Renal cortex interstitium (tissue), 15 donors: ENCODE measurements at places on chromosomes 7 and 10.
A peak's percentile ranks its signal among the peaks of the same experiment; 100 is the strongest.

GRCh38 chr10:96494694-96495093, 19.0 kb downstream of the TLL2 start:
- no peak for DNase-seq

DNA sequence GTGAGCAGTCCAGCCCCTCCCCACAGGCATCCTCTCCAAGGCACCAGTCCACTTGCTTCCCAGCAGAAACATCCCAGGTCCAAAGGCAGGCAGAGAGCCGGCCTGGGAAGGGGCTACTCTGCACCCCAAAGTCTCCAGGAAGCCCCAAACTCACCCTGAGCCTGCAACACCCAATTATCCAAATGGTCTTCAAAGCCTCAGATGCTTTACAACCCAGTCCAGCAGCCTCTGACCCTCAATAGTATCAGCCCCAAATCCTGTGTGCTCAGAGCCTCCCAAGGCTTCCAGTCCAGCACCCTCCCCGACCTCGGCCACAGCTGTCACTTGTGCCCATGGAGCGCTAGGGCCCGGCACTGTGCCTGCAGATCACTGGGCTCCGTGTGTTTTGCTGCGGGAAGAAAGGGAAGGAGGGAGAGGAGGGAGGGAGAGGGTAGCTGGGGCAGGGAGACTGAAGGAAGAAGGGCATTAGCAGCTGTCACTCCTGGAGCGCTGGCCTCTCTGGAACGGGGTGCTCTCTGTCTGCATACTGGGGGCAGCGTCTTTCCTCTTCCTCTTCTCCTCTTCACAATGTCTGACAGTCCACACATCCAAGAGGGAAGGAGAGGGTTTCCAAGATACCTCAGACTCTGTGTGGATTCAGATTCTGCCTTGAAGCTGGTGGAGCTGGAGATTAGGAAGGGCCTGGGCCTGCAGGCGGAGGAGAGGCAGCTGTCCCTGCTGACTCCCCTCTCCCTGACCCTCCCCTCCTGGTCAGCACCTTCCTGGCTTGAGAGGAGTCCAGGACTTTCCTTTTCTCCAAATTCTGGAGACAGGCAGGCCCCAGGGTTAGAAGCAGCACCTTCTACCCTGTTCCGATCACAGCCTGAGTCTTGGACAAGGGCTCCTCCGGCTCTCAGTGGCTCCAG, 13.2 kb downstream of the CALML5 start:
- DNase-seq: no peak

- DNase-seq: no peak
These were observed 73.3 kb downstream of the FAM53B start for GRCh38 chr10:124670849-124671248.

- peak; percentile 76 for DNase-seq
These were observed 604.1 kb downstream of the GALNT17 start for GRCh38 chr7:71735961-71736556.

- no peak for DNase-seq
These were observed 72.1 kb upstream of the EGFR start for GRCh38 chr7:54946764-54947163.

- DNase-seq: no peak
These were observed 587.2 kb downstream of the SORCS1 start for GRCh38 chr10:106577266-106577665.

GRCh38 chr7:112083776-112084355, 122.3 kb downstream of the DOCK4 start:
- DNase-seq: no peak

GRCh38 chr10:34743814-34744213, 71.3 kb downstream of the PARD3 start:
- no peak for DNase-seq

GRCh38 chr7:28688174-28688573, 270.0 kb downstream of the TRIL start:
- no peak for DNase-seq

- no peak for DNase-seq
These were observed 49.3 kb upstream of the GNA12 start for GRCh38 chr7:2893411-2893861.

GRCh38 chr7:135573541-135573940, 15.8 kb downstream of the NUP205 start:
- DNase-seq: no peak

DNA sequence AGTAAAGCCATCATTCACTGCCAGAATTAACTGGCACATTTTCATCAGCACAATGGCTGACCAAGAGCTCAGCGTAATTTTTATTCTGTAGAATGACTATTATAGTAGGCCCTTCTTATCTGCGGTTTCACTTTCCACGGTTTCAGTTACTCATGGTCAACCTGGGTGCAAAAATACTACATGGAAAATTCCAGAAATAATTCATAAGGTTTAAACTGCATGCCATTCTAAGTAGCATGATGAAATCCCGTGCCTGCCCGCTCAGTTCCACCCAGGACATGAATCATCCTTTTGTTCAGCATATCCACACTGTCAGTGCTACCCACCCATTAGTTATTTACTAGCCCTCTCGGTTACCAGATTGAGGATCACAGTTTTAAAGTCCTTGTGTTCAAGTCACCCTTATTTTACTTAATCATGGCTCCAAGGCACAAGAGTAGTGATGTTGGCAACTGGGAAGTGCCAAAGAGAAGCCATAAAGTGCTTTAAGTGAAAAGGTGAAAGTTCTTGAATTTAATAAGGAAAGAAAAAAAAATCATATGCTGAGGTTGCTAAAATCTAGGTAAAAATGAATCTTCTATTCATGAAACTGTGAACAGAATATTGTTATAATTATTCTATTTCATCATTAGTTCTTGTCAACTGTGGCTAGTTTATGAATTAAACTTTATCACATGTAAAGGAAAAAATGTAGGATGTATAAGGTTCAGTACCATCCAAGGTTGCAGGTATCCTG, 204.9 kb downstream of the DOCK4 start:
- no peak for DNase-seq

- no peak for DNase-seq
These were observed 21.4 kb downstream of the OR2A14 start for GRCh38 chr7:144144426-144144825.

GRCh38 chr7:121398246-121398645, 2.1 kb upstream of the FAM3C start:
- DNase-seq: no peak

GRCh38 chr10:70942125-70942524, 53.8 kb upstream of the PCBD1 start:
- DNase-seq: no peak

GRCh38 chr7:16667355-16667754, 21.4 kb downstream of the BZW2 start:
- no peak for DNase-seq

DNA sequence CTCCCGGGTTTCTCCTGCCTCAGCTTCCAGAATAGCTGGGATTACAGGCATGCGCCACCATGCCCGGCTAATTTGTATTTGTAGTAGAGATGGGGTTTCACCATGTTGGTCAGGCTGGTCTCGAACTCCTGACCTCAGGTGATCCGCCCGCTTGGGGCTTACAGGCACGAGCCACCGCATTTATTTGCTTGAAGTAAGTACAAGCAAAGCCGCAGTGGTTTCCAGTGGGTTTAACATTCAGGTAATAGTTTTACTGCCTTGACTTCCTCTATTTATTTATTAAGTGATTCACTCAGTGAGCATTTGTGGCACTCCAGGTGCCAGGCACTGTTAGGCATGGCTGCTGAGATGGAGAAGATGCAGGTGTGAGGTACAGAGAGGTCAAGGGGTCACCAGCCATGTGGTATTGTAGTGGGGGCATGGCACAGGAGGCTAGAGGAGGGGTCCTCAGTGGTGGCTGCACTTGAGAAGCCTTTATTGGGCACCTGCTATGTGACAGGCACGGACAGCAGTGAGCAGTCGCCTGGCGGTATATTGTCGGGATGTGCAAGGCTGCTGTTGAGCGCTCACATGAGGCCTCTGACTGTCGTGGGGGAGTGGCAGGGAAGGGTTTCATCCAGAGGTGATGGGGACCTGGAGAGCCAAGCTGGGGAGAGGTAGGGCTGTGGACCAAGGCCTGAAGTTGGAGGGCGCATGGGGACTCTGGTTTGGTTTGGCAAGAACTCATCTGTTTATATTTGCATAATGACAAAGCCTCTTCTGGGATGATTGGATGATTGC, 54.9 kb downstream of the DOCK1 start:
- no peak for DNase-seq

DNA sequence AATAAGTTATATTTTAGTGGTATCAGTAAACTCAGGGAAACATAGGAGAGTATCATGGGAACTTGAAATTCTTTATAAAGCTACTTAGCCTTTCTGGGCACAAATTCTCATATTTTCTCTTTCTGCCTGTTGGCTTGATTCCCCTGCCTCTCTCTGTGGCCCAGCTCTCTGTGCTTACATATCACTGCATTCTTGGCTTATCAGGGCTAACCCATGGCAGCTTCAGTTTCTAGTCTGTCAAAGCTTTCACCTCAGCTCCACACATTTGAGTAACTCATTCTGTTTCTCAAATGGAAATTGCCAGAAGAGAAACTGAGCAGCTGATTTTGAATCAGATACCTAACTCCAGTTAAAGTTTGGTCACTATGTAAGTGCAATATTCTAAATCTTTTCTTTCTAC, 713.1 kb downstream of the DNAJB9 start:
- no peak for DNase-seq

DNA sequence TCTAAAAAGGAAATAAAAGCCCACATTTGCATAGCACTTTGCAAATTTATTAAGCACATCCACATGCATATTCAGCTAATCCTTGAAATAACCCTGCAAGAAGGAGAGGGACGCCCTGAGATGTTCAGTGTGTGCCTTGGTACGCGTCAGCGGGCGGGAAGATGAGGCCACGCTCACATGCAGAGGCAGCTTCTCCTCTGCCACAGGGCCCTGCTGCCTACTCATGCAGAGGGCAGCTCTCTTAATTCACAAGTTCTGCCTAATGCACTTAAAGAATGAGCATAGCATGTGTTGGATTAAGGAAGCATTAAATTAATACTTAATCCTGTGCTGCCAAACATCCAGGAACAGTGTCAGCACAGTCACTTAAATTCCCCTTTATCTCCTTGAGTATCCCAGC, 132.3 kb downstream of the HECW1 start:
- DNase-seq: no peak

DNA sequence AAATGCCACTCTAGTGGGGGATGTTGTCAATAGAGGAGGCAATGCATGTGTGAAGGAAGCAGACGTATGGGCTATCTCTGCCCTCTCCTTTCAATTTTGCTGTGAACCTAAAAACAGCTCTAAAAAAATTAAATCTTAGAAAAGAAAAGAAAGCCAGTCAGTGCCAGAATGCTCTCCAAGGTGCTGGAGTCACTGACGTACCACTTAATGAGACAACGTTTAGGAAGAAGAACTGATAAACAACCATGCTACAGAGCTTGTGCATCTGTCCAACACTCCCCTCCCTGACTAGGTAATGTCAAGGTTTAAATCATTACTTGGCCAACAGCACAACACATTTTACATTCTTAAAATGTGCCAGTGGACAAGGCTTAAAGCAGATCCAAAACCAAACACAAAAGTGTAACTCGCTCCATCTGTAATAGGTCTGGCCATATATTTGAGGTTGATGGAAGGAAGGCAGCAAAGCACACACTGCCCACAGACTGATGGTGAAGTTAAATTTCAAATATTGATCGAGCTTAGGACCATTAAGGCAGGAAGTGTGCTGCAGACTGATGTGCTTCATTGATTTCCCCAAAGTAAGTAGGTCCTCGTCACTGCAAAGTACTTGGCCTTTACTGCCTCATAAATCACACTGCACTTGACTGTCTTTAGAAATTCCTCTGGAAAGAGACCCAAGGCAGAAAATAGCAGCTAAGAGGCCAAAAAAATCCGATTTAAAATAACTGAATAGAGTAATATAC, 15.5 kb downstream of the ARMH3 start:
- no peak for DNase-seq

DNA sequence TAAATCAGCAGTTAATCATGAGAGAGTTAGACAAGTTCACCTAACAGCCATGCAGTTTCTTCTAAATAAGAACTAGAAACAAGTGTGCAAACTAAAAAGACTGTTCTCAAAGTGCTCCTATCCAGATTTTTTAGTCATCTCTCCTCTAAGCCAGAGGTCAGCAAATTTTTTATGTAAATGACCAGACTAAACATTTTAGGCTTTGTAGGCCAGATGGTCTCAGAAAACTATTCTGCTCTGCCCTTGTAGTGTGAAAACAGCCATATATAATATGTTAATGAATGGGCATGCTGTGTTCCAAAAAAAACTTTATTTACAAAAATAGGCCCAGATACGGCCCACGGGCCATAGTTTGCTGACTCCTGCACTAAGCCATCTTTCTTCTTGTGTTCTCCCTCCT, 263.0 kb upstream of the LRRN3 start:
- no peak for DNase-seq

DNA sequence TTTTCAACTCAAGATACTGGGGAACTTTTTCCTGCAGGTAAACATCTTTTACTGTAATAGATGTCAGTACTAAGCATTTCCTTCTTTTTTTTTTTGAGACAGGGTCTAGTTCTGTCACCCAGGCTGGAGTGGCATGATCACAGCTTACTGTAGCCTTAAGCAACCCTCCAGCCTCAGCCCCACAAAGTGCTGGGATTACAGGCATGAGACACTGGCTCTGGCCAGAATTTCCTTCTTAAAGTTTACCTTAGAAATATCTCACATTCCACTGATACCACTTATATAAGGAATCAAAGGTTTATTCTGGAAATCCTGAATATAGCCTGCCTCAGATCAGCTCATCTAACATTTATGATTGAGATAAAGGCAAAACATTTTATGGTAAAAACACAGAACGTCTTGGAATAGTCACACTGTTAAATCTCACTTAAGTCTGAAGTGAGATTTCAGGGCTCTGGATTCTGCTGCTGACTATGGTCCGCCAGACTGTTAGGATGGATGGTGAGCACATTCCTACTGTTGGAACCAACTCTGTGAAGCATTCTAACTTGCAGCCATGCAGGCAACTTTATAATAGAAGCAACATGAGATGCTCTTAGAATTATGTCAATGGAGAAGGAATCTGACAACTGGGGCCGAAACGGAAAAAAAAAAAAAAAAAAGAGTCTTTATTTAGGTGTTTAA, 151.9 kb downstream of the ZMYND11 start:
- no peak for DNase-seq

- DNase-seq: no peak
These were observed 50.8 kb upstream of the CPN1 start for GRCh38 chr10:100132427-100132826.

GRCh38 chr10:67612577-67613537, 83.1 kb downstream of the CTNNA3 start:
- DNase-seq: no peak

GRCh38 chr10:110363572-110364411, 59.1 kb upstream of the SMNDC1 start:
- no peak for DNase-seq

DNA sequence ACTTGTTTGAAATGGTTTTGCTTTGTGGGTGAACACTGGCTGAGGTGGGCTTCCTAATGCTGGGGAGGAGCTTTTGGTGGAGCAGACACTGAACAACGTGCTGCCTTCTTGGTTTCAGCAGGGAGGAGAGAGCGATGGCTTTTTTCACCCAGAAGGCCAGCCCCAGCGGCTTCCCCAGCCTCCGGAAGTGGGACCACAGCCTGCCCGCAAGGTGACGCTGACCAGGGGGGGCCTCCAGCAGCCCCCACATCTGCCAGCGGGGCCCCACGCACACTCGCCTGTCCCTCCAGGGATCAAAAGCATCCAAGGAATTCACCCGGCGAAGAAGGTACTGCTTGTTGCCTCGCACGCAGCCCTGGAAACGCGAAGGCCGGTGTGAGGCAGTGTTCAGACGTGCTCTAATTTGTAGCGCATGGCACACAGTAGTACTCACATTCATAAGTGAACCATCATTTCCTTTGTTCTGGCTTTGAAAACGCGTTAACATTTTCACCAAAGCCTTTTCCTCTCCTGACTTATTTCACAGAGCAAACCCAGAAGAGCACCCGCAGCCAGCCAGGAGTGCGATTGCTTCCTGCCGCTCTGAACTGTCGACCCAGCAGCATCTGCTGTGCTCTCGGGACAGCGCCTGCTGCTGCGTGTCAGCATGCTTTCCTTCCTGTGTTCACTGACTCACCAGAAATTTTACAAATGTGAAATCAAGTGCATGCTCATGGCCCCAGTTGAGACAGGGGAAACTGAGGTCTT, 48.4 kb downstream of the SHH start:
- DNase-seq: no peak
